ENCODE measurements at places on chromosomes 13 and 19. TPM values are rescaled to one million over a fixed set of nuclear protein-coding genes. Genes with fewer than 3 reads are reported as not detected.

POLR1G gene
- 33.5 TPM for total RNA-seq

GTPBP3 gene
- 93.0 TPM for total RNA-seq

GRCh38 chr13:99085808-99086266 is 108.0 kb upstream of the DOCK9 start:
- peak; percentile 47 for DNase-seq

- DNase-seq: peak; percentile 50
Observed at GRCh38 chr19:17654993-17655392, 33.2 kb downstream of the UNC13A start.

DNA sequence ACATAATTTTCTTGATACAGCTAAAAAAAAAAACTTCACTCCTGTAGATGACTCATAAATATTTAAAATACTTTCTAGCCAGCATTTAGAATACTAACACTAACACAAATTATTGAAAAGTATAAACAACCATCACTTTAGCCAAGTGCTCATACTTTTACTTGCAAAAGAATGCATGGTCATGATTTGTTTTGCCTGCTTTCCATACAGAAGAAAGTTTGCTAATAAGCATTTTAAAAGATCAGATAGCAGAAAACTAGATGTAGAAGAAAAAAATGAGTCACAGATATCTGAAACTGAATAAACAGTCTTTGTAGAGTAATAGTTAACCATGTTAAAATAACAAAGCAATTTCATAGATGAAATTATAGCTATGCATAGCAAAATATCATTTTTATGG is 2280.4 kb upstream of the PCDH20 start:
- DNase-seq: no peak

DNA sequence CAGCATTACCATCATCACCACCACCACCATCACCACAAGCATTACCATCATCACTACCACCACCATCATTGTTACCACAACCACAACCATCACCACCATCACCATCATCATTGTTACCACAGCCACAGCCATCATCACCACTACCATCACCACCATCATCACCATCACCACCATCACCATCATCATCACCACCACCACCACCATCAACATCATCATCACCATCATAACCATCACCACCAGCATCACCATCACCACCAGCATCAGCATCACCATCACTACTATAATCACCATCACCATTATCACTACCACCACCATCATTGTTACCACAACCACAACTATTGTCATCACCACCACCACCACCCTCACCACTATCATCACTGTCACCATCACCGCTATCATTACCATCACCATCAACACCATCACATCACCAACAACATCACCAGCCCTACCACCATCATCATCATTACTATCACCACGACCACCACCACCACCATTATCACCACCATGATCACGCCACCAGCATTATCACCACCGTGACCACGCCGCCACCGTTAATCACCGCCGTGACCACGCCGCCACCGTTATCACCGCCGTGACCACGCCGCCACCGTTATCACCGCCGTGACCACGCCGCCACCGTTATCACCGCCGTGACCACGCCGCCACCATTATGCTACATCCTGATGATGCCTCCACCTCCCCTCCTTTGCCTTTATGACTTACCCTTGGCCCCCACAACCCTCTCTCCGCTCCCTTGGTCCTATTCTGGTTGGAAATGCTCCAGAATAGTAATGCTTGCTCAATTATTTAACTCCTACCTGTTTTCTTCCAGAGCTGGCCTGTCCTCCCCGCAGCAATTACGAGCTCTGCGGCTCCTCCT is 10.0 kb upstream of the FXYD3 start:
- DNase-seq: no peak

GRCh38 chr19:49690656-49691242 is at the start of gene CPT1C:
Gene CPT1C (plus strand): TSS chr19:49691116. CDS start chr19:49692253, 1,137 bp downstream.
- peak; percentile 93 for DNase-seq

DNA sequence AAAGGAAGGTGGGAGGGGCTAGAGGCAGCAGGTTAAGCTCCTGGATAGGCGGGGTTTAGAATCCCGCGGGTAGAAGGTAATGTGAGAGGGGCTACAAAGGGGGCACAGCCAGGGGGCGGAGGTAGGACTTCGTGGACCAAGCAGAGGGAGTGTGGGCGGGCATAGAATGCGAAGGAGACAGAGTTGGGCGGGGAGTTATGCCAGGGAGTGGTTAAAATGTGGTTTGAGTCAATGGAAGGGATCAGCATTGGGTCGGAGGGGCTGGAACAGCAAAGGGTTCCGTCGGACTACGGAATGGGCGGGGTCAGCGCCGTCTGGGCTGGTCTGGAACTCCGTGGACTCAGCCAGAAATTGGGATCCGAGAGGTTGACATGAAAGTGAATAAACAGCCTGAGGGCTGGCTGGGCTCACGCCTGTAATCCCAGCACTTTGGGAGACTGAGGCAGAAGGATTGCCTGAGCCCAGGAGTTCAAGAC is 3.0 kb downstream of the LTBP4 start:
- no peak for DNase-seq

All from WTC11 (cell line).